ENCODE measurements at places on chromosomes 2 and 18.

- DNase-seq = no peak
Measured at GRCh38 chr2:176554101-176555048, 285.1 kb downstream of the MTX2 start.

DNA sequence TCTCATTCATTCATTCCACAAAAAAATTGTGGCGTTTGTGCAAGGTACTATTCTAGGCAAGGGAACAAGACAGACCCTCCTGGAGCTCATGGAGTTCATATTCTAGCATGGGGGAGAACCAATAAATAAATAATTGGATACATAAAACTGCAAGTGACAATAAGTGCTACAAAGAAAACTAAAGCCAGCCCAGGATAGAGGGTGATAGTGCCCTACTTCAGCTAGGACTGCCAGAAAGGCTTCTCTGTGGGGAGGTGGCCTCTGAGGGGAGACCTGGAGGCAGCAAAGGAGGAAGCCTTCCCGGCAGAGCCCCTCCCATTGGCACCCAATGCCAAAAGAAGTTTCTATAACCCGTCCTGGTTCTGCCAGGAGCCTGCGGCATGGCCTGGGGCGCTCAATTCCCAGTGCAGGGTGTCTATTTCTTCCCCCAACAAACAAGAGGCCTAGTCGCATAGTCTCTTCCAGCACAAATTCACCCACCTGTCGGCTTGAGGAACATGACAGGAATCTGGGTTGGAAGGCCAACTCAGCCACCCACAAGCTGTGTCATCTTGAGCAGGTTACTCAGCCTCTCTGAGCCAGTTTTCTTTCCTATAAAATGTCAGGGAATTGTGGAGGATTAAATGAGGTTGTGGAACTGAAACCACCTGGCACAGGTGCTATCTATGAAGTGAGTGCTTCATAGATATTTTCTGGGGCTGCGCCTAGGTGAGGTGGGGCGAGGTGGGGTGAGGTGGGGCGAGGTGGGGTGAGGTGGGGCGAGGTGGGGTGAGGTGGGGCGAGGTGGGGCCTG lies 94.3 kb downstream of the ZFP36L2 start:
- no peak for DNase-seq

GRCh38 chr2:205682239-205682970 lies at the start of gene NRP2:
NRP2 (plus strand) TSS chr2:205682501; CDS start chr2:205683291, 790 bp downstream.
- no peak for DNase-seq

DNA sequence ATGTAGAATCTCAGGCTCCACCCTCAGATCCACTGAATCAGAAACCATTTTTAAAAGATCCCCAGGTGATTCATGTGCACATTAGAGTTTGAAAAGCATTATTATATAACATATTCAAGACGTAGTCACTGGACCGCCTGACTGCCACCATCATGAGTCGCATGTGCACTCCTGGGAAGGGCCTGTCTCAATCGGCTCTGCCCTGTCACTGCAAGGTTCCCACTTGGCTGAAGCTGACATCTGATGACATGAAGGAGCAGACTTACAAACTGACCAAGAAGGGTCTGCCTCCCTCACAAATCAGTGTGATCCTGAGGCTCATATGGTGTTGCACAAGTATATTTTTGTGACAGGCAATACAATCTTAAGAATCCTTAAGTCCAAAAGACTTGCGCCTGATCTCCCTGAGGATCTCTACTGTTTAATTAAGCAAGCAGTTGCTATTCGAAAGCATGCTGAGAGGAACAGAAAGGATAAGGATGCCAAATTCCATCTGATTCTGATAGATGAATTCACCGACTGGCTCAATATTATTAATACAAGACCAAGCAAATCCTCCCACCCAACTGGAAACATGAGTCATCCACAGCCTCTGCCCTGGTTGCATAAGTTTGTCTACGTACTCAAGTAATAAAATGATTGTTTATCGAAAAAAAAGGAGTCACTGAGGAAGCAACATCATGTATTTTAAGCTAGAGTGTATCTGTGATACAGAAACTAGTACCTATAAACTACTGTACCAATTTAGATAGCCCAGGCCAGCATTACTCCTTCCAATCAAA lies 26.2 kb downstream of the ATAD2B start:
- no peak for DNase-seq

DNA sequence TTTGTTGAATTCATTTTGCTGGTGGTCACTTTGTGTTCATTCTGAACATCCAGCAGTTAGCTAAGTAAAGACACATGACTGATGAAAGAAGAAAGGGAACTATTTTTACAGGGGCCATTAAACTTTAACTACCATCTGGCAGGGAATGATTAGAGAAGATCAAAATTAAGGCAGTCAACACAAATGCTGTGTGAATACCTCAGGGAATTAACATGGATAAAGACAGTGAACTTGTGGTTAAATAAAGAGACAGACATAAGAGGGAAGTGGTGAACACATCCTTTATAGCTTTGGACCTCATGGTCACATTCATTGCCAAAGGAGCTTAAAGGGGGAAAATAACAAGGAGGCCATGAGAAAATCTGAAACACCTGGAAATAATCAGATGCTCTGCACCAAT lies 52.6 kb upstream of the ATP5MC3 start:
- DNase-seq = no peak

GRCh38 chr18:63320975-63321265 lies 1.4 kb upstream of the BCL2 start:
- DNase-seq = no peak

DNA sequence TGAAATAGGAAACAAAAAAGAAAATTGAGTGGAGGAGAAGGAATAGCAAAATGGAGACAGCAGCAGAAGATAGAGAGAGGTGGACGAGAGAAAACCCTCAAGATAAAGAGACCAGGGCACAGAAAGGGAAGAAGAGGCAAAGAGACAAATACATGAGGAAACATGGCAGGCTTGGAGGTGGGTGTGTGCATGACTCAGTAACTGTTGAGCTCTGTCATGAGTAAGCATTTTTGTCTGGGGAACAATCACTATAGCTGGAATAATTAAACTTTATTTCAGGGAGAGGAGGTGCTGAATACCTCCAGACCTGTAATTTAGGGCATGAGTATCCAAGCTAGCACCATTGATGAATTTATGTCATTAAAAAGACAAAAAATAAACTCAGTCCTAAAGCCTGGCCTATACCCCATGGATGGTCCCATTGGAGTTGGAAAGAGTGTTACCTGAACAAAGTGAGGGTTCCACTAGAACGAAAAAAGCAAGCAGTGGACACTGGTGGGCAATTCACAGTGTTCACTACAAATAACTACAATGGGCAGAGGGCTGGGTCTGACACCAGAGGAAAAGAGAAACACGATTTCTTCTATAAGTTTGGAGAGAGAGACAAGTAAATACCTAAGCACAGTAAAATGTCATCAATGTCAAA lies 145.5 kb downstream of the ADCYAP1 start:
- DNase-seq = no peak

DNA sequence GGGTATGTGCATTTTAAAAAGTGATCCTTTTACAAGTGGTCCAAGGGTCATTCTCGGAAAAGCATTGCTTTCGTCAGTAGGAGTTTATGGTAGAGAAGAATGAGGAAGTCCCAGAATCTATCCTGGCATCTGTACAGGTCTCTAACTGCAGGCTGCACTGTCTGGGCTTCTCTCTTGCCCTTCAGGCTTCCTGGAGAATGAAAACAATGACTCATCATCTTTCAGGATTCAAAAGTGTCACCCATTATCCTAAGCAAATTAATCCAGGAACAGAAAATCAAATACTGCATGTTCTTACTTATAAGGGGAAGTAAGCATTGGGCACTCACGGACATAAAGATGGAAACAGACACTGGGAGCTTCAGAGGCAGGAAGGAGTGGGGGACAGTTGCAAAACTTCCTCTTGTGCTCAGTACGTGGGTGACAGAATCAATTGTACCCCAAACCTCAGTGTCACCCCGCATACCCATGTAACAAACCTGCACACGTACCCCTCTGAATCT lies 60.2 kb upstream of the TXNDC2 start:
- no peak for DNase-seq

- no peak for DNase-seq
Measured at GRCh38 chr18:53756610-53756972, 467.9 kb downstream of the MBD2 start.

DNA sequence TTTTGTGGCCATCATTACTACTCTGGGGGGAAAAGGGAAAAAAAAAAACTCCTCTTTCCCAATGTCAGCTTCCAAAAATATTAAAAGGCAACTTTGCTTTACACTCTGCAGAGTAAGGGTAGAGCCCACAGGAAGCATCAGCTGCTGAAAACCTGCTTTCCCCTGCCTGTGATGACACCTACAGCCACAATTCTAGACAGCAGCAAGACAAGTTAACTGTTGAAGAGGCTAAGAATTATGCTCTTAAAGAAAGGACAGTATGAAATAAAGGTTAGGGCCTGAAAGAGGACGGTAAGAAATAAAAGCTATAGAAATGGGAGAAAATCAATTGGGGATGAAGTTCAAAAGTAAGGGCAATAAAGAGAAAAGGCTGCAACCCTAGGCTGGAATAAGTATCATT lies 3.0 kb downstream of the PDE11A start:
- no peak for DNase-seq

GRCh38 chr2:88724643-88725332 lies 33.3 kb downstream of the RPIA start:
- no peak for DNase-seq

DNA sequence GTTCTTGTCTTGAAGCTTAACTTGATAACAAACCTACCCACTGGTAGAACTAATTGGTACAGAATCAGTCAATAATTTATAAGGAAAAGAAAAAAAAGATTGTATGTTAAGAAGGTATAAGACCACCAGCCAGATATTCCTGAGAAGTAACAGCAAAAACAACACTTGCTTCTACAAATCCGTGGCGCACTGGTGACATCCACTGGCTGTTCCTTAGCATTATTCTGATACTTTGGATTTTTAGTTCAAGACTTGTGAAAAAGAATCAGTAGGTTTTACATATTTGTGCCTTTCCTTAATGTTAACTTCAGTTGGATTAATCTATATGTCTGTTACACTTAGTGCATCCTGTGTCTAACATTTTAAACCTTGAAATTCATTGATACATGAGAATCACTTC lies 141.8 kb downstream of the GRB14 start:
- DNase-seq = no peak

GRCh38 chr2:239725551-239725890 lies 299.6 kb downstream of the NDUFA10 start:
- no peak for DNase-seq

- DNase-seq = no peak
Measured at GRCh38 chr2:172021955-172022354, 22.2 kb downstream of the METAP1D start.

- no peak for DNase-seq
Measured at GRCh38 chr18:69559604-69560003, 158.9 kb downstream of the DOK6 start.

GRCh38 chr2:33552758-33553461 lies 46.2 kb downstream of the FAM98A start:
- DNase-seq = no peak

- DNase-seq = no peak
Measured at GRCh38 chr2:145141981-145142380, 622.1 kb upstream of the ZEB2 start.

DNA sequence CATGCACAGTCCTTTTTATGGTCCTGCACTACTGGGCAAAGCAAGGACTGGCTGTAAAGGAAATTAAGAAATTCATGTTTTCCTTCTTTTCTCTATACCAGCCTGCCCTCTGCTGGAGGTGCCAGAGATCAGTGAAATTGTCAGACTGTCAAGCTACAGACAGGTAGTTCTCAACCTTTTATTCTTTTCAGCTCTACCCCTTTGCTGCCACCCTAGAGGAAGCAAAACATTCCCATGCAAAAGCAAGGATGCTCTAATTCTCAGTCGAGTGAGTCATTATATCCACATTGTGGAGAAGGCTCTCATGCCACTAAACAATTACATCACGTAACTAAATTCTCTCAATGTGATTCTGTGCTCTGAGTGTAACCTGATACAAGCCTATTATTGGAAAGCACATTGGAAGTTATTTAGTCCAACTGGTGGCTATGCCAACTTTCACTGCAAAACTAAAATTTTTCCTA lies 25.0 kb upstream of the RAPGEF4 start:
- no peak for DNase-seq

- no peak for DNase-seq
Measured at GRCh38 chr2:105443617-105444598, 45.1 kb upstream of the FHL2 start.

DNA sequence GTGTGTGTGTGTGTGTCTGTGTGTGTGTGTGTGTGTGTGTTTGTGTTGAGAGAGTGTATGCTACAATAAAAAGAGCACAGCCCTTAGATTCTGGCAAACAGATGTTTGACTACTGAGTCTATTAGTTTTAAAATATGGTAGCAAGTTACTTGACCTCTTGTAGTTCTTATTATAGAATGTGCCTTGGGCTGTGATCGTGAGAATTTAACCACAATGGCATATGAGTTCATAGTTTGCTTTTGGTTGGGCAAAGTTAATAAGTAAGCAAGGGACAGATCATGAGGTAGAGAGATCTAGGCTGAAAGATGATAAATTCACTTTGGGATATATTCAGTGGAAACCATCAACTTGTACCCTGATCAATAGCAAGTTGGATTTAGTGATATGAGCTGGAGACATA lies 334.3 kb upstream of the VWC2L start:
- no peak for DNase-seq

DNA sequence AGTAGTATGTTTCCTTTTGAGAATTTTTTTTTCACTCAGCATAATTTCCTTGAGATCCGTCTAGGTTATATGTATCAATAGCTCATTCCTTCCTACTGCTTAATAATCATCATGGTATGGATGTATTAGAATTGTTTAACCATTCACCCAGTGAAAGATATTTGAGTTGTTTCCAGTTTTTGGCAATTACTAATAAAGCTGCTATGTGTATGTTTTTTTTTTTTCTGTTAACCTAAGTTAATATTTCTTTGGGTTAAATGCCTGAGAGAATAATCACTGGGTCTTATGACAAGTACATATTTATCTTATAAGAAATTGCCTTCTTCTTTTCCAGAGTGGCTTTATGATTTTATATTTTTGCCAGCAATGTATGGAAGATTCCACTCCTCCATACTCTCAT lies 96.4 kb upstream of the ST6GAL2 start:
- no peak for DNase-seq

- no peak for DNase-seq
Measured at GRCh38 chr2:37586663-37587317, 84.7 kb downstream of the CDC42EP3 start.

Data from stimulated activated CD4-positive, alpha-beta T cell treated with anti-CD3 and anti-CD28 coated beads, Interleukin-1b, Interleukin-23, amount 100 ng/mL, for 1 hour (primary cell).